ENCODE measurements at places on chromosomes 2 and 18. TPM values are rescaled to one million over a fixed set of nuclear protein-coding genes. Genes with fewer than 3 reads are reported as not detected.

The IL1A gene
- total RNA-seq, result not detected

The PLCL1 gene
- total RNA-seq, result 108 TPM

The TTN gene
- total RNA-seq, result 3,938 TPM

The MORN2 gene
- total RNA-seq, result 21.6 TPM

The KIAA2012 gene
- total RNA-seq, result not detected

The FLACC1 gene
- 6.5 TPM for total RNA-seq

The NYAP2 gene
- total RNA-seq, result not detected

The DAW1 gene
- total RNA-seq, result 0.18 TPM

- DNase-seq, result peak; percentile 8
- no peaks in the 10 kb centered on the region for H3K4me1 ChIP-seq
- H3K27me3 ChIP-seq, result no peaks in the 10 kb centered on the region
These were observed 358.7 kb downstream of the LRRTM1 start for GRCh38 chr2:79945653-79946445.

DNA sequence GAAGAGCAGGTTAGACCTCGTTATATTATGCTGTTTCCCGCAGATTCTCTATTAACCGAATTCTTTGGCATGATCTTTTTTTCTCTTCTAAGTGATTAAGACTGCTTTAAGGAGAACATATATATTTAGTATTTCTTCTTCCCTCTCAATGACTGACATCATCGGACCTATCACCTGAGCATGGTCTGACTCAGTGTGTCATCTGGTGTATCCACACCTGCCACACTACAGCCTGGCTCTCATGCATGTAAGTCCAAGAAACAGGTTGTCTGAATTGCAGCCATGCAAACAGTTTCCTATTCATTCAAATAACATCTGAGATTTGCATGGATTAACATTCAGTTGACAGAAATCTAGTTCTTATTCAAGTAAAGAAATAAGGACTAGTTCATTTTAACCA, 55.1 kb upstream of the CWC22 start:
- no peaks in the 10 kb centered on the region for H3K4me1 ChIP-seq
- DNase-seq, result no peak
- H3K27me3 ChIP-seq, result no peaks in the 10 kb centered on the region

- H3K4me3 ChIP-seq, result no peak overlapping the region
- DNase-seq, result no peak
- H3K27ac ChIP-seq, result no peak overlapping the region
- H3K27me3 ChIP-seq, result no peaks in the 10 kb centered on the region
- no peaks in the 10 kb centered on the region for H3K36me3 ChIP-seq
- H3K4me1 ChIP-seq, result peaks cover 7% of the 10 kb centered on the region
These were observed 5.0 kb upstream of the SERPINB2 start for GRCh38 chr18:63882333-63883141.

DNA sequence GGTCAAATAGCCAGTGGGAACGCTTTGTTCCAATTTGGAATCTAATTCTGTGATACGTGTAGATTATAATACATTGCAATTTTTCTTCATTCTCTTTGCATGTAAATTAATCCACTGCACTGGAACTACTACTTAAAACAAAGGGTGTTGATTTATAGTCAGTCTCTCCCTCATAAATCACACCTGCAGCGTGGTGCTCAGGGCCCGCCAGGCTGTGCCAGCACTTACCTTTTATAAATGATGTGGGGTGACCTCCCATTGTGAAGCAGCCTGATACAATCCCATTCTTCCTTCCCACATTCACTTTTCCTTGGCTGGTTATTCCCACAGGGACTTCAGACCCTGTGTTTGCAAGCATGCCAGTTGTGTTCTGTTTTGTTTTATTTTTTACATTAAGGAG, 302.3 kb upstream of the ID2 start:
- no peak overlapping the region for H3K4me3 ChIP-seq
- peaks cover 6% of the 10 kb centered on the region for H3K4me1 ChIP-seq
- DNase-seq, result no peak
- H3K36me3 ChIP-seq, result no peaks in the 10 kb centered on the region
- peak overlapping the region; percentile 77 for H3K27ac ChIP-seq

- no peaks in the 10 kb centered on the region for H3K27me3 ChIP-seq
- no peak for DNase-seq
- no peaks in the 10 kb centered on the region for H3K4me1 ChIP-seq
- H3K27ac ChIP-seq, result no peak overlapping the region
- no peaks in the 10 kb centered on the region for H3K36me3 ChIP-seq
These were observed 298.4 kb upstream of the ZNF521 start for GRCh38 chr18:25650201-25650941.

DNA sequence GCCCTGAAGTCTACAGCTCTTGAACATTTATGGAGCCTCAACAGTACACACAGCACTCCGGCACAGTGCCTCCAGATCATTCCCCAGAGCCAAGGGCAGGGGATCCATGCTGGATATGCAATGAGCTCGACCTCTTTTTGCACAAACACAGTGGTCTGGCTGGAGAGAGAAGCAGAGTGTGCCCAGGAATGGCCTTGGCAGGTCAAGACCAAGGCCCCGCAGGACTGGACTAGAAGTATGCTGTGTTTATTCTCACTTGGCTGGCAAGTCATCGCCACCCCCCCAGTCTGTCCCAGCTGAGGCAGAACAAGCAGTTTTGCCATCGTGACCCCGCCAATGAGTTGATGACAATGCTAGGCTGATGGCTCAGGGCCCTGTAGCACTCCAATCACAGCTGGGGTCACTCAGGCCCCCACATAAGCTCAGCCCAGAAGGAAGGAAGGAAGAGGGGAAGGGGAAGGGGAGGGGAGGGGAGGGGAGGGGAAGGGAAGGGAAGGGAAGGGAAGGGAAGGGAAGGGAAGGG, 212.1 kb downstream of the TTC32 start:
- no peak overlapping the region for H3K4me3 ChIP-seq
- H3K27ac ChIP-seq, result no peak overlapping the region
- no peaks in the 10 kb centered on the region for H3K4me1 ChIP-seq
- no peak for DNase-seq

GRCh38 chr2:162220368-162220767, 22.9 kb downstream of the FAP start:
- no peak for DNase-seq
- no peak overlapping the region for H3K4me3 ChIP-seq
- no peaks in the 10 kb centered on the region for H3K27me3 ChIP-seq
- no peaks in the 10 kb centered on the region for H3K36me3 ChIP-seq

DNA sequence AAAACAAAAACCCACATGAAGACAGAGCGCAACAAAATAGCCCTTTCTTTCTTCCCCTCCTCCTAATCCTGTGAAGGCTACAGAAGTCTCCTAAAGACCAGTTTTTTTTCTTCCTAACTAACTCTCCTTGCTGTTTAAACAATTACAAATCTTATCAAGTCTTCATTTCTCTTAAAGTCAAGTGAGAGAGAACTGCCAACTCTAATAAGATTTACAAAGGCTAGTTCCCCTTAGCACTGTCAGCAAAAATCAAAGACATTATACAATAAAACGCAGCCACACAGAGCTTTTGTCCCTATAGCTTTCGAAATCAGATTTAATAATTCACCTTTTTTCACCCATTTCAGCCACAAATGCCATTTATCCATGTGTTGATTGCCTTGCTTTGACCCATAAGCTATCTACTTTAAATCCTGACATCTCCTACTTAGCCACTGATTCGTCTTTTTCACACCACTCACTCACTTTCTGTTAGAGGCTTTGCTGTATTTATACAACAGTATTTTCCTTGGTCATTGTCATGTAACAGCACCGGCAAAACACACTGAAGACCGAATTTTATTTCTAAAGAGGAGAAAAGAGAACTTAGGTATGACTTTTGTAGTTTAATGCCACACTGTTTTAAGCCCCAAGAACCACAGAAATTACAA, 5.9 kb downstream of the NRXN1 start:
- no peak for DNase-seq
- H3K4me3 ChIP-seq, result no peak overlapping the region
- peaks cover 5% of the 10 kb centered on the region for H3K27me3 ChIP-seq

- H3K27ac ChIP-seq, result no peak overlapping the region
- no peaks in the 10 kb centered on the region for H3K36me3 ChIP-seq
- DNase-seq, result no peak
- H3K4me1 ChIP-seq, result no peaks in the 10 kb centered on the region
- no peak overlapping the region for H3K4me3 ChIP-seq
These were observed 146.3 kb upstream of the SKOR2 start for GRCh38 chr18:47397671-47398319.

- H3K4me1 ChIP-seq, result no peaks in the 10 kb centered on the region
- H3K27me3 ChIP-seq, result peaks cover 5% of the 10 kb centered on the region
- no peak overlapping the region for H3K4me3 ChIP-seq
- no peak for DNase-seq
- H3K36me3 ChIP-seq, result no peaks in the 10 kb centered on the region
- no peak overlapping the region for H3K27ac ChIP-seq
These were observed 155.5 kb upstream of the ACVR2A start for GRCh38 chr2:147689220-147689909.

All from heart right ventricle (tissue), 16 donors.